ENCODE measurements at places on chromosomes 3 and 15. TPM values are rescaled to one million over a fixed set of nuclear protein-coding genes. Genes with fewer than 3 reads are reported as not detected.
A peak's percentile ranks its signal among the peaks of the same experiment; 100 is the strongest.

- no peak overlapping the region for H3K4me3 ChIP-seq
- no peak overlapping the region for H3K27ac ChIP-seq
- H3K27me3 ChIP-seq: no peaks in the 10 kb centered on the region
- peak; percentile 81 for DNase-seq
Measured at GRCh38 chr15:81807806-81808205, 238.0 kb downstream of the MEX3B start.

- H3K4me3 ChIP-seq: no peak overlapping the region
- H3K36me3 ChIP-seq: no peaks in the 10 kb centered on the region
- DNase-seq: peak; percentile 85
- H3K4me1 ChIP-seq: no peaks in the 10 kb centered on the region
- no peaks in the 10 kb centered on the region for H3K27me3 ChIP-seq
- H3K27ac ChIP-seq: no peak overlapping the region
Measured at GRCh38 chr3:46833346-46834300, 29.6 kb downstream of the MYL3 start.

DNA sequence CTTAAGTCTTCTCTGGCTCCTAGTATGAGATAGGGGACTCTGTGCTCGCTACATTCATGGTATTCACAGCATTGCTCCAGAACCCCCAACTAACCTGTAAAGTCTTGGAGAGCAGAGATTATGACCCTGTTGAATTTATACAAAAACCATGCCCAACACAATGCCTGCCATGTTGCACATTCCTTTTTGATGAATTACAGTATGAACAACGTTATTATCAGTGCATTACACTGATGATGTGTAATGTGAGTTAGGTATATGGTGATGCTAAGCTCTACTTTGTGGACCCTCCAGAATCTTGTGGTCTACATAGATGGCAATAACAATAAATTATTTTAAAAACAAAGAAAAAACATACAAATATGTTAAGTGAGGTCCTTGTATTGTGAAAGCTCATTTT is 64.3 kb downstream of the EOMES start:
- no peaks in the 10 kb centered on the region for H3K4me1 ChIP-seq
- no peak overlapping the region for H3K27ac ChIP-seq
- H3K4me3 ChIP-seq: no peak overlapping the region
- no peak for DNase-seq

DNA sequence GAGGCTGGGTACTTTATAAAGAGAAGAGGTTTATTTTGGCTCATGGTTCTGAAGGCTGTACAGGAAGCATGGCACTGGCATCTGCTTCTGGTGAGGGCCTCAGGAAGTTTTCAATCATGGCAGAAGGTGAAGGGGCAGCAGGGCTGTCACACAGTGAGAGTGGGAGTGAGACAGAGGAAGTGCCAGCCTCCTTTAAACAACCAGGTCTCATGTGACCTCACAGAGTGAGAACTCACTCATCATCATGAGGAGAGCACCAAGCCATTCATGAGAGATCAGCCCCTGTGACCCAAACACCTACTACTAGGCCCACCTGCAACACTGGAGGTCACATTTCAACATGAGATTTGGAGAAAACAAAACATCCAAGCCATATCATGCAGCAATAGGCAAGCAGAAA is 9.3 kb upstream of the RFTN1 start:
- no peak overlapping the region for H3K27ac ChIP-seq
- no peak for DNase-seq
- H3K36me3 ChIP-seq: no peaks in the 10 kb centered on the region
- H3K4me1 ChIP-seq: peaks cover 3% of the 10 kb centered on the region
- H3K4me3 ChIP-seq: no peak overlapping the region
- no peaks in the 10 kb centered on the region for H3K27me3 ChIP-seq

GRCh38 chr3:105647047-105647446 is 221.8 kb downstream of the CBLB start:
- H3K4me3 ChIP-seq: no peak overlapping the region
- no peaks in the 10 kb centered on the region for H3K27me3 ChIP-seq
- no peak overlapping the region for H3K27ac ChIP-seq

- H3K27ac ChIP-seq: no peak overlapping the region
- no peaks in the 10 kb centered on the region for H3K27me3 ChIP-seq
- no peaks in the 10 kb centered on the region for H3K36me3 ChIP-seq
- no peaks in the 10 kb centered on the region for H3K4me1 ChIP-seq
Measured at GRCh38 chr15:87200149-87200548, 1056.4 kb downstream of the NTRK3 start.

DNA sequence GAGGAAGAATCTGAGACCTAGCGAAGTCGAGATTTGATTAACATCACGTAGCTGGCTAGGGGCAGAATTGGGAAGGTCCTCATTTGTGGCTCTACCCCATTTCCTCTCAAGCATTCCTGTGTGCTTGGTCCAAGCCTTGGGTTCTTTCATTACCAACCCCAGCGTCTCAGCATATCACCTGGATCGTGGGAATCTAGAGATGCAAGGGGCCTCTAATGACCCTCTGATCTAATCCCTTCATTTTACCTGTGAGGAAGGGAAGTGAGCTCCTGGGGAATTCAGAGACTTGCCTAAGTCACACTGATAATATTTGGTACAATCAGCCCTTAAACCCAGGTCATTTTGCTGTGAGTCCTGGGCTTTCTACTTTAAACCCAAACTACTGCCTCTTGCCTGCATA is 2.0 kb downstream of the GPR87 start:
- H3K27me3 ChIP-seq: no peaks in the 10 kb centered on the region
- H3K4me1 ChIP-seq: no peaks in the 10 kb centered on the region
- H3K36me3 ChIP-seq: no peaks in the 10 kb centered on the region

- H3K4me3 ChIP-seq: no peak overlapping the region
- DNase-seq: peak; percentile 42
- H3K27me3 ChIP-seq: no peaks in the 10 kb centered on the region
Measured at GRCh38 chr3:111714305-111714704, 119.2 kb upstream of the ZBED2 start.

GRCh38 chr3:187952849-187953248 is 201.1 kb upstream of the LPP start:
- H3K27ac ChIP-seq: no peak overlapping the region
- no peaks in the 10 kb centered on the region for H3K27me3 ChIP-seq
- no peak for DNase-seq
- H3K36me3 ChIP-seq: no peaks in the 10 kb centered on the region

- H3K4me1 ChIP-seq: peaks cover 55% of the 10 kb centered on the region
- H3K27ac ChIP-seq: peak within 1 kb of the TSS; percentile 92
- H3K4me3 ChIP-seq: peak within 1 kb of the TSS; percentile 83
- peak; percentile 96 for DNase-seq
- H3K27me3 ChIP-seq: no peaks in the 10 kb centered on the region
Measured at GRCh38 chr15:88913017-88913849, at the start of gene MFGE8. MFGE8 (minus strand) TSS chr15:88913379; CDS start chr15:88913319, 60 bp downstream.

DNA sequence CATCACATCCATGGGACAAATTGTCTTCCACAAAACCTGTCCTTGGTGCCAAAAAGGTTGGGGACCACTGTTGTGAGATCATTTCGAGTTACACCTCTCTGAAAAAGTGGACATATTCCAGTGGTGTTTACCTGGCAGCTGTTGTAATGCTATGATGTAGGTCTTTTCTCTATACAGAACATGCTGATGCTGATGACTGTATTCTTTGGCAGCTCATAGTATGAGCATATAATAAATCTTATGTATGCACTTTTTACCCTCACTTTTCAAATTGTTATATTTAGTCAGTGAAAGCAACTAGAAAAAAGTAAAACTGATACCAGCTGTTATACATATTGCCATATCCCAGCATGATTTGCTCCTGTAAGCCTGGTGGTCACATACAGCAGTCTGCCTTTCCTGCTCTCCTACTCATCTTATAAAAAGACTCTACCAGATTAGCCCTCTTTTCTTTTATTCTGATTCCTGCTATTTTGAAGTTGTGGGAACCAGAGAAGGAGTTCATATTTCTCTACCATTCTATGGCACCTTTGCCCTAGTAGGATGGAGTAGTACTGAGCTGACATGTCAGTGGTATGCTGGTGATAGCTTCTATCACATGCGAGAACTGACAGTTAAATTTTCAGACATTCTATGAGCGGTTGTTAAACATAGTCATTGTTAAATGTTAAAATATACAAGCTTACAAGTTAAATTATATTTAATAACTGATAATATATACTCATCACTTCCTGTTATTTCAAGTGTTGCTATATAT is 128.7 kb downstream of the FNDC3B start:
- H3K27ac ChIP-seq: no peak overlapping the region
- H3K27me3 ChIP-seq: no peaks in the 10 kb centered on the region
- peaks cover 46% of the 10 kb centered on the region for H3K4me1 ChIP-seq
- no peaks in the 10 kb centered on the region for H3K36me3 ChIP-seq

- H3K36me3 ChIP-seq: no peaks in the 10 kb centered on the region
- H3K27me3 ChIP-seq: peaks cover 17% of the 10 kb centered on the region
- no peak for DNase-seq
- H3K4me3 ChIP-seq: no peak overlapping the region
Measured at GRCh38 chr15:78615151-78615589, 5.6 kb downstream of the CHRNA3 start.

DNA sequence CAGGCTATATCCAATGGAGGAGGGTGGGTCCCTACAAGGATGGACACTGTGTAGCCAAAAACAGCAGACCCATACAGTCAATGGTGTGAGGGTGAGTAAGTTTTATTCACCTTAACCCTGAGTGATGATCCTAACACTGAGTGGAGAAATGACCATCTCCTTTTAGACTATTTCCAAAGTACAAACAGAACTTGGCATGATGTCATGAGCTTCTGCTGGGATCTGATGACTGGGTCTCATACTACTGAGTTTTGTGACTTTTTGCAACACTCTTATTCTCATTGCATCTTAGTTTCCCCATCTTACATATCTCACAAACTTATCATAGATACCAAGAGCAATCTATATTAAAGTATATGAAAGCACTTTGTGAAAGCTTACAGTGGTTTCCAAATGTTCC is 330.3 kb upstream of the CFAP20DC start:
- DNase-seq: no peak
- no peaks in the 10 kb centered on the region for H3K27me3 ChIP-seq
- no peak overlapping the region for H3K27ac ChIP-seq
- H3K4me1 ChIP-seq: no peaks in the 10 kb centered on the region

- no peak for DNase-seq
- no peak overlapping the region for H3K27ac ChIP-seq
- peaks cover 8% of the 10 kb centered on the region for H3K4me1 ChIP-seq
- H3K27me3 ChIP-seq: no peaks in the 10 kb centered on the region
Measured at GRCh38 chr3:134143828-134144401, 106.7 kb downstream of the RYK start.

DNA sequence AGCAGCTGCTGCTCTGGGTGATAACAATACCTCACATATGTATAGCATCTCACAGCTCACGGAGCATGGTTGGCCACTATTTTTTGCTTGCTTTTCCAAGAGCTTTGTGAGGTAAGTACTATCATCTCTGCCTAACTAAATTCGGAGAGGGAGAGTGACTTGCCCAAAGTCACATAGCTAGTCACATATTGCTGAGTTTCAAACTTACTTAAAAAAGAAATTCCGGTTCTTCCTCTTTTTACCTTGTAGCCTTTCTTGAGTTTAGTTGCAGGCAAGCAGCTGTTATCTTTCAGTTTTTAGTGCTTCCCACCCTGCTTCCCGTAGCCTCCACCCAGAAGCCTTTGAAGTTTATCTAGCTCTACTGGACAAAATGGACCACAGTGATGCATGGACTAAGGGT is 309.2 kb downstream of the PDCD6IP start:
- no peak overlapping the region for H3K27ac ChIP-seq
- no peaks in the 10 kb centered on the region for H3K36me3 ChIP-seq

DNA sequence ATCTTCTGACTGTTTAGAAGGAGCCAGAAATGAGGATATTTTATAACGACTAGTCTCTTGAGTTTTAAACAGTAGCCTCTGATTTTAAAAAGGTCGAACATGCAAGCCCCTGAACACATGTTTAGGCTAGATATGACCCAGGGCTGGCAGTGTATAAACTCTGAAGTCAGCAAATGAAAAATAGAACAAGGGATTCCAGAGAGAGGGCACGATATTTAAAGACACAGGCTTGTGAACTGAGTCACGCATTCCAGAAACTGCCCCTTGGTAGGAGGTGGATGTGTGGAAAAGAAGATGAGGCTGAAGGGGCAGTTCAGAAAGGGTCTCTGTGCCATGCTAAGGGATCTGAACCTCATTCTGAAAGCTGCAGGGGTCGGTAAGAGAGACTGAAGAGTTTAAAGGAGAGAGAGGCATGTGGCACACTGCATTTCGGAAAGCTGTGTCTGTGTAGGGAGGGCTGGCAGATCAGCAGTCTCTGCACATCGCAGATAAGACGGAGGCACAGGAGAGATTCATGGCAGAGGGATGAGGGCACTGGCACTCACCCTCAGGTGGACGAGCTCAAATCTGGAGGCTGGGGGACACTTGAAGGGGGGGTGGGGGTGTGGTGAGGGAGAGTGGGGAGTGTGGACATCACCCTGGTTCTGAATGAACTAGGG is 22.1 kb downstream of the ST8SIA2 start:
- no peaks in the 10 kb centered on the region for H3K36me3 ChIP-seq
- DNase-seq: no peak
- H3K27me3 ChIP-seq: no peaks in the 10 kb centered on the region
- no peak overlapping the region for H3K4me3 ChIP-seq
- H3K4me1 ChIP-seq: no peaks in the 10 kb centered on the region
- H3K27ac ChIP-seq: no peak overlapping the region

GRCh38 chr3:30875505-30875904 is 19.0 kb downstream of the GADL1 start:
- H3K27ac ChIP-seq: no peak overlapping the region
- no peaks in the 10 kb centered on the region for H3K27me3 ChIP-seq
- H3K4me3 ChIP-seq: no peak overlapping the region
- H3K36me3 ChIP-seq: no peaks in the 10 kb centered on the region
- H3K4me1 ChIP-seq: peaks cover 9% of the 10 kb centered on the region
- DNase-seq: no peak

DNA sequence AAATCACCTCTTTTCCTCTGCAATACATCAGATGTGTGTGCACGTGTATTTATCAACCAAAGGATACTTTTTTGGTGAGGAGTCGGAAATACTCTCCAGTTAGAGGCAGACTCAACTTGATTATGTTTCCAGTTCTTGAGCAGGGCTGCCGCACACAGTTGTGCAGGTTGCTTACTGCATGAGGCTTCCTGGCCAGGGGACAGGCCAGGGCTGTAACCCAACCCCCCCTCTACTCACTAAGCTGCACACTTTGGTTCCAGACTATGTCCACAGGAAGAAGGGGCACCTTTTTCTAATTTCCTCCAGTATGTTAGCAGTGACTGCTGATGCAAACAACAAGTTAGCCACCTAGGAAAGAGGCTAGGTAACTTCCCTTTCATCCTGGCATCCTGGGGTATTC is 476.9 kb upstream of the TBL1XR1 start:
- H3K4me1 ChIP-seq: peaks cover 32% of the 10 kb centered on the region
- H3K27me3 ChIP-seq: no peaks in the 10 kb centered on the region
- no peak overlapping the region for H3K27ac ChIP-seq
- no peak for DNase-seq
- no peak overlapping the region for H3K4me3 ChIP-seq

GRCh38 chr3:184608209-184608608 is 46.6 kb downstream of the EPHB3 start:
- H3K36me3 ChIP-seq: no peaks in the 10 kb centered on the region
- no peak overlapping the region for H3K4me3 ChIP-seq
- no peak overlapping the region for H3K27ac ChIP-seq
- H3K27me3 ChIP-seq: no peaks in the 10 kb centered on the region
- peaks cover 15% of the 10 kb centered on the region for H3K4me1 ChIP-seq

The TIMP4 gene
- 34.3 TPM for total RNA-seq

The NUP210 gene
- total RNA-seq: 5.2 TPM

The RAB6B gene
- 11.7 TPM for total RNA-seq

The CCDC33 gene
- total RNA-seq: not detected

The EFHB gene
- 0.50 TPM for total RNA-seq

The CDCP1 gene
- 1.3 TPM for total RNA-seq

The XRN1 gene
- total RNA-seq: 37.8 TPM

The CCDC13 gene
- total RNA-seq: 3.0 TPM

The LRRC2 gene
- total RNA-seq: 0.42 TPM

The MGLL gene
- total RNA-seq: 87.5 TPM

The MST1R gene
- total RNA-seq: 3.1 TPM

The LAMB2 gene
- total RNA-seq: 628 TPM

The DLEC1 gene
- 0.19 TPM for total RNA-seq

The MESP1 gene
- total RNA-seq: 2.8 TPM

The CASR gene
- not detected for total RNA-seq

The TJP1 gene
- total RNA-seq: 96.3 TPM

The CHST13 gene
- total RNA-seq: 0.33 TPM

All from esophagus muscularis mucosa (tissue), 4 donors.